Left hindlimb (tissue), 1 donor: ENCODE measurements at places on chromosomes 16 and 17.

DNA sequence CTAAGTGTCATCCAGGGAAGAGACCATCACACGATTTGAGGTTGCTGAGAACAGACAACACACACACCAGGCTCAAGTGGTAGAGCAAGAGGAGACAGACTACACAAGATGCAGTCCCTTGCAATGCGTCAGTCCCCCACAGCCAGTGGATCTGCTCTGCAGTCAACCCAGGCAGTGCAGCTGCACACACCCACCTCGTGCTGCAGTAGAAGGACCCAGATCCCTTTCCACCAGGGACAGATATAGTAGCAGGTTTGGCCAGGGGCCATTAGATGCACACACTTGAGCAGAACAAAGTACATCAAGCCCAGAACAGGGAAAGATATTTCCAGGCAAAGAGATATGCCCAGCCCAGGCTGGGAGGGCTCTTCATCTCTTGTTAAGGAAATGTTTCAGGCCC lies 112.9 kb downstream of the GRIN2A start:
- no peak for DNase-seq

GRCh38 chr17:67441052-67441895 lies 64.2 kb downstream of the PITPNC1 start:
- no peak for DNase-seq

- no peak for DNase-seq
These were observed 6.4 kb downstream of the TEKT5 start for GRCh38 chr16:10688291-10688690.

GRCh38 chr16:67780847-67781564 lies 25.4 kb downstream of the RANBP10 start:
- no peak for DNase-seq

GRCh38 chr16:83458612-83459011 lies 349.2 kb upstream of the HSBP1 start:
- no peak for DNase-seq
